Mammary epithelial cell (primary cell): ENCODE measurements at places on chromosomes 7 and 10.

DNA sequence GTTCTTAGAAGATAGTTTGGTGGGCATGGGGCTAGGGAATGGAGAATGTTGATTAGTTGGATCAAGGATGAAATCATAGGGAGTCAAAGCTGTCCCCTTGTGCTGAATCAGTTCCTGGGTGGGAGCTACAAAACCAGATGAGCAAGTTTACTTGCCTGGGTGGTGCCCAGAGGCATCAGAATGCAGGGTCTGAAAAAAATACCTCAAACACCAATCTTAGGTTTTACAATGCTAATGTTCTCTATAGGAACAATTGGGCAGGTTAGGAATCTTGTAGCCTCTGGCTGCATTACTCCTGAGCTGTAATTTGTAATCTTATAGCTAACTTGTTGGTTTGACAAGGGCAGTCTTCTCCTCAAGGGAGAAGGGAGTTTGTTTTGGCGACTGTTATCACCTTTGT lies 34.4 kb downstream of the LHFPL3 start:
- DNase-seq, result no peak

DNA sequence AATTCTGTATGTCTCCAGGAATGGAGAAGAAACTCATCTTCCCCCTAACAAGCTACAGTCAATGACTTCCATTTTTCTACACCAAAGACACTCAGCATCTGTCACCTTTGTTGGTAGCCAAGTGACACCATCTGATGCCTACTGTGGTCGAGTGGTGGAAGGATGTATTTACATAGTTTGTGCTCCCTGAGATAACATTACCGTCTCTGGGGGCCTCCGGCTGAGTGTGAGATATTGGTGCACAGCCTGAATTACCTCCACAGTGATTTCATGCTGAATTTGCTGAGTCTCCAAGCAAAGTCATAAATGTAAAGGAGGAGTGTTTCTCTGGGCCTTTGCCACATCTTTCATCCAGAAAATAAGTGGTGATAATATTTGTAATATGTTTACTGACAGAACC lies 114.0 kb downstream of the GRID1 start:
- DNase-seq, result no peak

- DNase-seq, result no peak
Measured at GRCh38 chr7:131488361-131488760, 68.1 kb downstream of the PODXL start.

DNA sequence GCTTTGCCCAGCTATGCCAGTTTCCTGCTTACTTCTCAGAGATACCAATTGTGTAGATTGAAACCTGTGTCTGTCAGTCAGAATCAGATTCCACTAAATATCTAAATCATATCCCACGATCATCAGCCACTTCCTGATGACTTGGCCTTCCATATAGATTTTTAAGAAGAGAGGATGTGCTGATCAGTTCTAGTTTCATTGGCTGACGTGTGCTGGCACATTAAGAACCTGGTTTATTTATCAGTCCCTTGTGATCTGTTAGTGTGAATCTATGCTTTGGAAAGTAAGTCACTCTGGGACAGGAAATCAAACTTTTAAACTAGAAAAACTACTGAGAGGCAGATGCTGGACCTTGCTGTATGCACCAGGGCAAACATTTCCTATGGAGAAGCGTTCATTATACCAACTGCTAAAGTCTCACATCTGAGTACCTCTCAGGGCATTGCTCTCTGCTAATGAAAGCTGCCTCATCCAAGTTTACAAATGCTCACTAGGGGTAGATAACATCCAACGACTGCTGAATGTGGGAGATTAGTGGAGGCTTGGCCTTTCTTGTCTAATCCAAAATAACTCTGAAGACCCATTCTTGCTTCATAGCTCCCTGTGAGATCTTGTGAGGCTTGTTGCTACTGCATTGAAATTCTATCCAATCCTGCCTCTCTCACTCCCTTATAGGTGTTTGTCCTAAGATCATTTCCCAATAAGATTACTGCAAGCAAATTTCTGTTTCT lies 109.1 kb downstream of the ARL4A start:
- DNase-seq, result no peak

DNA sequence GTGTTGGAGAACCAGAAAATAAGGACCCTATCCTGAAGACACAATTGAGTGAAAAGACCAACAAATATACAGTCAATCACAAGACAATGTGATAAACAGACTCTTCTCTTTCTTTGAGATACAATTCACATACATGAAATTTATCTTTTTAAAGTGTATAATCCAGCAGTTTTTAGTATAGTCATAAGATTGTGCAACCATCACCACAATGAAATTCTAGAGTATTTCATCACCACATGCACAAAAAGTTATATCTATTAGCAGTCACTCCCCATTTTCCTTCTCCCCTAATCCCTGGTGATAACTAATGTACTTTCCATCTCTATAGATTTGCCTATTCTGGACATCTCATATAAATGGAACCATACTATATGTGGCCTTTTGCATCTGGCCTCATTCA lies 8.2 kb upstream of the SORBS1 start:
- no peak for DNase-seq
